NAMALWA (cell line): ENCODE measurements at places on chromosomes 1 and 21.
A peak's percentile ranks its signal among the peaks of the same experiment; 100 is the strongest.

- no peak for DNase-seq
Measured at GRCh38 chr1:206944703-206945102, 1.6 kb downstream of the PIGR start.

- no peak for DNase-seq
Measured at GRCh38 chr1:218634212-218634611, 289.1 kb downstream of the TGFB2 start.

GRCh38 chr21:30345014-30345413 is 3.4 kb downstream of the KRTAP23-1 start:
- DNase-seq = no peak

GRCh38 chr1:41564741-41565475 is 80.4 kb upstream of the EDN2 start:
- DNase-seq = no peak

- no peak for DNase-seq
Measured at GRCh38 chr1:22037520-22037919, 15.0 kb upstream of the CDC42 start.

- no peak for DNase-seq
Measured at GRCh38 chr1:108050158-108050557, 85.2 kb upstream of the VAV3 start.

DNA sequence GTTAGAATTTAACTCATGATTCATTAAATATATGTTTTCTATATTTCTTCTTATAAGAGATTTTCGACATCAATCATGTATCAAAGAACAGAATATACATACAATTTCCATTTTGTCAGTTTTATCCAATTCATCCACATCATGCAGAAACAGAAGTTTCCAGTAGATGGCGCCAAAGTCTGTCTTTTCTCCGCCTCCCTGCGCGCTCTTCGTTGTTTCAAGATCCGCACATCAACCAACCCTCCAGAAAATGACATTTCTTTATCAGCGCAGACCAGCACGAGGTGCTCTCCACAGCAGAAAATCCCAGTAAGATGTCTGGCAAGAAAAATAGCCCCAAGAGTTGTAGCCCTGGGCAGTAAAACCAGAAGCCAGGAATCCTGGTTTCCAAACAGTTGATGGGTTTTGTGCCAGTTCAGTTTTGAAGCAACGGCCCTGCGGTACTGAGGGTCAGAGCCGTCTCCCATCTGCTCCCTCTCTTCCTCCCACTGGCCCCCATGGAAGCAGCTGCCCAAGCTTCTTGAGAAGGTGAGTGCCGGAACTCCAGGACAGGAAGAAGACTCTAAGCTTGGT is 38.6 kb upstream of the GPR137B start:
- DNase-seq = peak; percentile 74

DNA sequence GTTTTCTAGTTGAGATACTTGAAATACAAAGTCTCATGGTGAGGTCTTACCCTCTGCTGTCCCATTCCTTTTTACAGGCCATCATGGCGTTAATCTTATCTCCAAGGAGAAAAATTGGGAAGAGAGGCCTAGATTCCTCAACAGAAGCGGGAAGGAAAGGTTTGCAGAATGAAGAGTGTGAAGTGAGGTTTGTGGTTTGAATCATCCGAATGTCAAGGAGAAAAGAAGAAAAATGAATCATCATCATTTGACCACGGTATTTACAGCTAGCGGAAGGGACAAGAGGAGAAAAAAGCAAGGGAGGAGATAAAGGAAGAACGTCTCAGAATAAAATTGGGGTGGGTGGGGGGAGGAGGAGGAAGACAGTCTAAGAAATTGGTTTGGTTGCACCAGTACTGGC is 935 bp upstream of the COG2 start:
- DNase-seq = no peak

- no peak for DNase-seq
Measured at GRCh38 chr1:29675481-29676263, 439.4 kb downstream of the PTPRU start.

- DNase-seq = peak; percentile 81
Measured at GRCh38 chr1:167447521-167448136, 70.7 kb downstream of the CD247 start.

- DNase-seq = peak; percentile 4
Measured at GRCh38 chr1:48246727-48247126, 24.2 kb downstream of the SLC5A9 start.

DNA sequence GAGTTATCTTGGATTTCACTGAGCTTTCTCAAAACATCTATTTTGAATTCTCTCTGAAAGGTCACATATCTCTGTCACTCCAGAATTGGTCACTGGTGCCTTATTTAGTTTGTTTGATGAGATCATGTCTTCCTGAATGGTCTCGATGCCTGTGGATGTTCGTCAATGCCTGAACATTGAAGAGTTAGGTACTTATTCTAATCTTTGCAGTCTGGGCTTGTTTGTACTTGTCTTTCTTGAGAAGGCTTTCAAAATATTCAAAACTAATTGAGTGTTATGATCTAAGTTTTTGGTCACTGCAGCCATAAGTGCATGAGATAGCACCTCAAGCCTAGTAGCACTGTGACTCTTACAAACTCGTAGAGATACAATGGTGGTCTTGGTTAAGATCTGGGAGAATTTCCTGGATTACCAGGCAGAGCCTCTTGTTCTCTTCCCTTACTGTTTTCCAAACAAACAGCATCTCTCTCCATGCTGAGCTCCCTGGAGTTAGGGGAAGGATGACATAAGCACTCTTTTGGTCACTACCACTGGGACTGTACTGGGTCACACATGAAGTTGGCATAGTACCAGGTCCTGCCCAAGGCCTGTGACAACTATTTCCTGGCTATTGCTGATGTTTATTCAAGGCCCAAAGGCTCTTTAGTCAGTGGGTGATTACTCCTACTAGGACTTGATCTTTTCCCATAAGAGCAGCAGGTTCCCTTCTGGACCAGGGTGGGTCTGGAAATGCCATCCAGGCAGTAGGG is 25.6 kb downstream of the SLC22A15 start:
- no peak for DNase-seq

DNA sequence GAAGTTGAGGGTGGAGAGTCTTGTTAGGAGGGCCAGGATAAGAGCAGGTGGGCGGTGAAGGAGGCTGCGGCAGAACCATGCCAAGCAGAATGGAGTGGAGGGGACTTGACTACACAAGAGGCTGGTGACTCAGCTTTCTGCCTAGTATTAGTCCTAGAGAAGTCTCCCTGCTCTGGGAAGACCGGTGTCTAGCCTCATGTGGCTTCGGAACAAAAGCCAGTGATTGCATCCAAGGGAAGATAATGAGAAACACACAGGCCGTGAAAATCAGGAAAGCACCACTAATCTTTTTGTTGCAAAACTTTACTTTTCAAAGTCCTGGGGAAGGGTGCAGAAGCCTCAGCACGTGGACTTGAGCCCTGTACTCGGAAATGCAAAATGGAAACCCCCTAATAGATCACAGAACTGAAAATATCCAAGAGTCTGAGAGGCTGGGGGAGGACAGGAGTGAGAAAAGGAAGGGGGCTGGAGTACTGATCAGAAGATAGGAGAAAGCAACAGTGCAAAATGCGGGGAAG is 31.4 kb downstream of the DDR2 start:
- DNase-seq = no peak

DNA sequence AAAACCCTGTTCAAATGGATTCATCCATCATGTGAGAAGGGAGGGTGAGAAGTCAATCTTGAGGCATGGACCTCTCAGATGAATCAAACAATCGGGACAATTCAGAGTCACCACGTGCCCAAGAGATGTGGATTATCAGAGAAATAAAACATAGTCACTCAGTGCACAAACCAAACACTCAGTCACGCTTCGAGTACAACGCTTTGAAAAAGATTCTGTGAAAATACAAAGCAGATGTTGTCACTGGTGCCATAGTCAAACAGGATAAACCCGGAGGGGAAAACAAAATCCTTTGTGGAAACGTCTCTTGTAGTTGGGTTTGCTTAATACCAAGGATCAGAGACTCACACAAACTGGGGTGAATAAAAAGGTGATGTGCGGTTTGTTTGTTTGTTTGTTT is 188.4 kb downstream of the RRAGC start:
- no peak for DNase-seq

- DNase-seq = no peak
Measured at GRCh38 chr1:119144813-119145212, 4.4 kb upstream of the WARS2 start.

GRCh38 chr21:33434770-33435360 is 31.7 kb downstream of the IFNGR2 start:
- DNase-seq = peak; percentile 49

DNA sequence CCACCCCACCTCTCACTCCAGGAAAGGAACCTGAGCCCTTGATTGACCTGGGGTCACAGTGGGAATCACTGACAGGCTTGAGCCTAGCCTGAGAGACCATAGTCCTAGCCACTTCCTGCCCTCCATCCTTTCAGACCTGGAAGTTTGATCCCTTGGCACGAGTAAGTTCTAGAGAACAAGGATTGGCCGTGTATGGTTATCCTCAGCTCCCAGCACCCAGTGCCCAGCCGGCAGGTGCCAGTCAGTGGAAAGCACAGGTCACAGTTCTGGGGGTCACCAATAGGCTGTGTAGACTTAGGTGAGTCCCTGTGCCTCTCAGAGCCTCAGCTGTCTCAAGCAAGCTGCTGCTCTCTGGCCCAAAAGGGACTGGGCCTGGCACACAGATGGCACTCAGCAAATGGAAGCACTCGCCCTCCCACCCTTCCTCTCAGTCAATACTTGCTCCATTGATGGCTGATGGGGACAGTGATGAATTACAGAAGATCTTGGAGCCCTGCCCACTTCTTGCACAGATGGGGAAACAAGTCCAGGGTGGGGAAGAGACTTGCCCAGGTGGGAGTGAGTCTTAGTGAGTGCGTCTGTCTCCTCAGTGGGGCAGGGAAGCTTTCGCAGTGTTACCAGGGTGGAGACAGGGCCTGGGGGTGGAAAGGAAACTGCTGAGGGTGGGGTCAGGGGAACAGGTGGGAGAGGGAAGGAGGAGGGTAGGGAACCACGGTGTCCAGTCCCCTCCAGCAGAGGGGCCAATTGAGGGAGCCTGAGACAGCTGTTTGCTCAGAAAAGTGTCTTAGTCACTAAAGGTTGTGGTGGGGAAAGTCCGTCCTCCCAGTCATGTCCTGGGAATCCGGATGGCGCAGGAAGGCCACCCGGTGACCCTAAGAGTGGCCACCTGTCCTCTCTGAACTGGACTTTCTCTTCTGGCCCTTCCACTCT is 2.6 kb upstream of the KCNQ4 start:
- DNase-seq = no peak

DNA sequence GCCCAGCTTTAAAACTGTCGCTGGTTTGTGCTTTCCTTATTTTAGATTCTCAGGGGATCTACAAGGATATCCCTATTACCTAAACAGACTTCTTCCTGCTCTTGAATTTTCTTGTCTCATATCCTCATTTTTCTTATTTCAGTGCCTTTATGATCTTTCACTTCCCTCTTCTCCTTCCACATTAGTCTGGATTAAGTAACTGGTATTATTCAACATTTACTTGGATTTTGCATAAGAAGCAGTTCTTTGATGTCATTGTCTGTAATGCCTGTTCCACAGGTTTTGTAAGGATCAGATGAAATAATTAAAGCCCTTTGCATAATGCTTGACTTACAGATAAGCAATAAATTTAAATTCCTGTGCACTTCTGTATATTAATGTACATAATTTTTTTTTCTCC is 26.5 kb downstream of the CXADR start:
- no peak for DNase-seq

GRCh38 chr1:27650539-27651175 is 15.7 kb upstream of the FGR start:
- no peak for DNase-seq

DNA sequence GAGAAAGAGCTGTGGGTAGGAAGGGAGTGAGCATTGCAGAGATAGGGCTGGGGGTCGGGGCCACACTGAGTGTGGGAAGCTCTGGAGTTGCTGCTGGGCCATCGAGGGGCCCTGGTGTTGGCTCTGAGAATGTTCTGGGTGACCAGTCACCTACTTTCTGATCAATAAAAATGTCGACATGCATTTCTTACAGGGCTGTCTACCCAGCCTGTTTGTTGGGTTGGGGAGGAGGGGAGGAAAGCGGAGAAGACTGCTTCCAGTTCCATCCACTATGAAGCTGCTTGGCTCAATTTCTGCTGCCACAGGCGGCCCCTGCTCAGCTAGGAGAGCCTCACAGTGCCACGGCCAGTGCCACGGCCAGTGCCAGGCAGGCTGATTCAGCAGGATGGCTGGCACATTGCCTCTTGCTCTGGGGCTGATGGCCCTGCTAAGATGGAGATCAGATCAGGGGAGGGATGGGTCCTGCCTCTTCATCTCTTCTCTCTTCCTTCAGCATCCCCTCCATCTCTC is 3.0 kb upstream of the PADI3 start:
- DNase-seq = no peak

GRCh38 chr1:160629286-160630210 is 17.3 kb downstream of the SLAMF1 start:
- DNase-seq = no peak

GRCh38 chr1:205774198-205775014 is 876 bp downstream of the RAB29 start:
- DNase-seq = peak; percentile 46

DNA sequence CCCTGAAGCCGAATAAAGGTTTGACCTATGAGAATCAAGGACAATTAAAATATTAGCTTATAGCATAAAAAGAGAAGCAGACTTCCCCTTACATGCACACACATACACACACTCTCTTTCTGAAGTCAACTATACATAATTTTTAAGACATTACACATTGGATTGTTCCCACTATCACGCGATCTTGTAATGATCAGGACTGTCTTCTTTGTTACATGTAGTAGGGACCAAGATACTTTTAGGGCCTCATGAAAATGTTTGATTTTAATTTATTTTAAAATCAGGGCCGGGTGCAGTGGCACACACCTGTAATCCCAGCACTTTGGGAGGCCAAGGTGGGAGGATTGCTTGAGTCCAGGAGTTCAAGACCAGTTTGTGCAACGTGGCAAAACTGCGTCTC is 16.4 kb upstream of the IRF2BP2 start:
- DNase-seq = no peak

GRCh38 chr1:243917177-243917862 is 67.3 kb upstream of the AKT3 start:
- no peak for DNase-seq

GRCh38 chr1:161266202-161266601 is 7.7 kb downstream of the PCP4L1 start:
- no peak for DNase-seq
